ENCODE measurements at places on chromosomes 2 and 18.

DNA sequence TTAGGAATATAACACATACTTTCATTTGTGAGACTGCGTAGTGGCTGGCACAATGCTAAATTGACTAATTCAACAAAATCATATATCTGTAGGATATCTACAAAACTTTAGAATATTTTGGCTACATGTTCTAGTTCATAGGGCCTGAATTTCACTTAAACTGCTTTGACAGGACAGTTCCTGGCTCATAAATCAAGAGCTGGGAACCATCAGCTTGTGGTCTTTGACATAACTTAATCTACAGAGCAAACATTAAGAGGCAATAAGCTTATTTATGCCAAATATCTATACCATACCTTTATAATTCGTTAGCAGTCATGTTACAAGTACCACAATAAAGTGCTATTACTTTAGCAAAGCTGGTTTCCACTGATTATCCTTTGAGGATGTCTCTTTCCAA, 83.5 kb downstream of the ROCK2 start:
- no peak for DNase-seq

GRCh38 chr2:238092486-238093035, 7.6 kb upstream of the ESPNL start:
- DNase-seq = no peak

DNA sequence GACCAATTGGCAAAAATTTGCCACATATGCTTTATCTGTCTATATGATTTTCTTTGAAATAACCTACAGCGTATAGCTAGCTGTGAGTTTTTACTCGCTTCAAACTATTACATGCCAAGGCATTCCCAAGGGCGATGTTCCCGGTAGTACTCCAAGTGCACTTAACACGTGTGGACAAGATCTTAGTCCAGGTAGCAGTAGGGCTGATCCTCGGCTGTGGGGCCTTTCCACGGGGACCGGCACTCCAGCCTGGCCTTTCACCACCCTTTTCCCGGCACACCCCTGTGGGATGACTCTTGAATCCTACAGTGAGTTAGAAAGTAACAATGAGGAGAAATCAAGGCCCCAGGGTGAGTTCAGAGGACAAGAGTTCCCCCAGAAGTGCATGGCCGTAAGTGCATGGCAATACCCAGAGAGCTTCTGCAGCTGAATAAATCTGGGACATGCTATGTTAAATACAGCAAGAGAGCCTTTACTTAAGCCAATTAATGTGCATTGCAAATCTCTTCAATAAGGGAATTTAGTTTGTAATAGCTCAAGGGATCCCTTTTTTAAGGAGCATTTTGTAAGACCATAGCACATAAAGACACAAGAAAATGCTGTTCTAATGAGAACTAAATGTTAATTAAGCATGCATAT, 26.4 kb downstream of the CHMP1B start:
- DNase-seq = no peak

DNA sequence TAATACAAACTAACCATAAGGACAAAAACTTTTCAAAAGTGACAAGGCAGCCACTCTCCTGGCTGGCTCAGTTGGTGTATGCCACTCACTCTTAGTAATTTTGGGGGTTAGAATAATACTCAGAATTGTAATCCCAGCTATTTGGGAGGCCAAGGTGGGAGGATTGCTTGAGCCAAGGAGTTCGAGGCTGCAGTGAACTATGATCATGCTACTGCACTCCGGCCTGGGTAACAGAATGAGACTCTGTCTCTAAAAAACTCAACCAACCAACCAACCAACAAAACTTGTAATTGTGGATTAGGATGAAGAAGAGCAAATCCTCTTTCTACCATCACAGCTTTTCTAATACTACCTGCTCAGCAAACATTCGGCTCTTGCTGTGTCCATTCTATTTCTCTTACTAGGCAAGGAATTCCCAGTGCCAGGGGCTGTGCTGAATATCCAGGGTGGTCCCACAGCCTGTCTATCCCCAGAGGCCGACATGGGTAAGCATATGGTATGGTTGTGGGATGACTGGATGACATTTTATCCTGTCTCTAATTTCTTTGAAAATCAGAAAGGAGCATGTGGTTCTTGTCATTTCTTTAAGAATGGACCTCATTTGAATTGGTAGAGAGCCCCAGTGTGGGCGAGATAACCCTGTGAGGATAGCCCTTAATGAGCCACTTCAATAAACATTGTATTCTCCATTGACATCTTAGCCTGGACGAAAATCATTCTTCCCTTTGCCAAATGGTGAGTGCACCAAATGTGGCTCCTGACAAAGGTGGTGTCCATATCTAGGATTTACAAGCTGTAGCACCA, 220.1 kb downstream of the MYCN start:
- DNase-seq = no peak

DNA sequence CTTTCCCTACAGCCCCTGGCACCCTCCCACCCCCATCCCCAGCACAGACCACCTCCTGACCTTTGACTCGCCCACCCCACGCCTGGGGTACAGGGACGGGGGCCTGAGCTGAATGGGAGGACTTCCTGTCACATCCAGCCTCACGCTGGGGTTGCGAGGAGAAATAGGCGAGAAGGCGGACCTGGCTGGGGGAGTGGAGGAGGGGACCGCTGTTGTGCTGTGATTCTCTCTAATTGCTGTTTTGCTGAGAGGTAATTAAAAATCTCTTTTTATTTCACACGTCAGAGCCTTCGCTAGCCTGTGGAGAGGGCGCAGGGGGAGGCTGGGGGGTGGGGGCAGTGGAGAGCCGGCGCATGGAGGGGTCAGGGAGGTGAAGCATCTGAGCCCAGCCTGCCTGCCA, 9.7 kb upstream of the ECEL1 start:
- DNase-seq = no peak

DNA sequence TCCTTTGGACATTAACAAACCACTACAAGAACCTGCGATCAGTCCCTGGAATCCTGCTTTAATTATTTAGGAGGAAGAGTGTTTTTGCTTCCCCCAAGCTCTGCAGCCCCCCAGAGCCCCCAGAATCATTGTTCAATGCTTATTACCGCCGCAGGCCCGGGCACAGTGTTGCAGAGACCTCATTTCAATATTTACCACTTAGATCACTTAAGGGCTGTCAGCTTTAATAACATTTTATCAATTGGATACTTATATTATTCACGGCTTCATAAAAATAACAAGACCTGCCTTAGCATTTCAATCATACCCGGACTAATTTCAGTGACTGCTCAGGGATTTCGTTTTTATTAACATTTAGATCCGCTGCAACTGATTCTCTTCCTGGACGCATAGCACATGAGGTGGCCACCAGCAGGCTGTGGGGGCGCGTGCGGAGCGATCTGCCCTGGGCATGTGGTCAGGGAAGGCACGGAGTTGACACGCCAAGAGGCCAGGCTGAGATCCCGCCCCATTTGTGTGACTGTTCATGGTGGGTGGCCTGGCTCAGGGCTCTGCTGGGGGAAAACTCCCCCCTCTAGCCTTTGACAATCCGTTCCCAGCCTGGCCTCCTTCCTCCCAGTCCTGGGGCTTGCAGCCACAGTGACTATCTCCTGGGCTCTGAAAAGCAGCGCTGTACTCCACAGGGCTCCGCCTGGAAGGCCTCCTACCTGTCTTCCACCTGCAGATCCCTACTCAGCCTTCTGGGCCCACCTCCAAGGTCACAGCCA, 267.6 kb downstream of the SRBD1 start:
- DNase-seq = no peak

- no peak for DNase-seq
These were observed 86.3 kb downstream of the R3HDM1 start for GRCh38 chr2:135617501-135618015.

GRCh38 chr18:48440924-48441323, 31.7 kb upstream of the ZBTB7C start:
- no peak for DNase-seq

DNA sequence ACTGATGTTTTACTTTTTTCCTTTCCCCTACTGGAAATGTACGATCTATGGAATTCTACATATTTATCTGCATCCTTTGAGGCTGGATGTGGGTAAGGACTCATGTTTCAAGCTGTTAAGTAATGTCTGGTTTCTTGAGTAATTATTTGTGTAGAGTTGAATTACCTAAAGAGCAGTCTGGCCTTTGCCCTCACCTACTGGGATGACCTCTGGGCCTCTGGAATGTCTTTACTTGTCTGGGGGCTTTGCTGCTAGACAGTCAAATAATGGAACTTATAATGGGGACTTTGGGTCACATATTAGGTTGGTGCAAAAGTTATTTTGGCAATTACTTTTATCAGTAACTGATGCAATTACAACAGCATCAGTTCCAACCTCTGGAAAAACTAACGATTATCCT, 244.7 kb downstream of the CCDC178 start:
- DNase-seq = no peak

DNA sequence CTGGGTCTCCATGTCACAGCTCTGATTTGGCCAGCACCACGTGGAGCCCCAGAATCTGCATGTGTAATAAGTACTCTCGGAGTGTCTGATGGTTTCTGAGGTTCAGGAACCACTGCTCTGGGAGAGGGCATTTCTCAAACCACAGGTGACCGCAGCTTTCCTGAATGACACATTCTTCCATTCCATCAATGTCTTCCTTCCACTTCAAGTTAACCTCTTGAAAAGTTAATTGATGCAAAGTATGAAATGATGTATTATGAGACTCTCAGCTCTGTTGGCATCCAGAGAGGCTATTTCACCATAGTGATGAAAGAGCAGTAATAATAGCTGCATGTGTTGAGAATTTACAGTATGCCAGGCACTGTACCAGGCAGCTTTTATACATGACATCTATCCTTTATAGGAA, 61.3 kb upstream of the CRIM1 start:
- DNase-seq = no peak

- peak; percentile 76 for DNase-seq
These were observed 2.8 kb upstream of the CTDSP1 start for GRCh38 chr2:218396688-218397462.

DNA sequence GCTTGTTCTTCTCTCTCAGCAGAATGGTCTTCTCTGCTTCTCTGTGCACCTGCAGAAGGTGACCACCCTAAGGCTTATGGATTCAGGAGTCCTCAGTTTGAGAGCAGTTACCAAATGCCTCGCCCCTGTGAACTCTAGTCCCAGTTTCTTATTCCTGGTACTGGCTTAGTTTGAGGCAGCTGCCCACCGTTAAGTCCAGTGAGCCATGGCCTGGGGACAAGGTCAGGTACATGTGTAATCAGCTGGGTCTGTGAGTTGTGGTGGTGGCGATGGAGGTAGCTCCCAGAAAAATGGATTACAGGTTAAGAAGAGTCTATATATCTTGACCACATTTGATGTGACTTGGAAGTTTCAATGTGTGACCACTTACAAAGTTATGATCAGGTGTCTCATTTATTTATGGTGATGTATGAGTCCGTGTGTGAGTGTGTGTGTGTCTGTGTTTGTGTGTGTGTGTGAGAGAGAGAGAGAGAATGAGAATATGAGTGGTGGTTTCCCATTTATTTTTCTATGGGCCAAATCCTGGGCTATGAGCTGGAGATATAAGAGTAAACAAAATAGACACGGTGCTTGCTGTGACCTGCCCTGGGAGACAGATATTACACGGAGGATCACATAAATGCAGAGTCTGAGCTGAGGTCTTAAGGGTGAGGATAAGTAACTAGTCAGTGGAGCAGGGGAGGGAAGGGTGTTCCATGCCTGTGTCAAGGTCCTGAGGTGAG, 13.0 kb upstream of the IL1RN start:
- no peak for DNase-seq

DNA sequence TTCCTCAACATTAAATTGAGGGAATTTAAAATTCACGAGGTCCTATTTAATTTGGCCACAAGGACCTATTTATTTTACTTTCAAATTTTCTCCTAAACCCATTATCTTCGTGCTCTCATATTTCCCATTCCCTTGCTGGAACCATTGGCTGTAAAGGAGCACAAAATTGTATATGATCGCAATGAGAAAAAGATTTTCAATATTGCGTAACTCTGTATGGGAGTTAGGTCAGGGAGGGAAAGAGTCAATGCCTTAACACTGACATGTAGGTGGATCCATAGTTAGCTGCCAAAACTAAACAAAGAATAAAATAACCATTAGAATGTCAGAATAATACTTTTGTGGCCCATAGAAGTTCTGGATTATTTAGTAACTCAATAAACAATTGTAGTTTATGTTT, 40.6 kb upstream of the ZC3H15 start:
- no peak for DNase-seq

DNA sequence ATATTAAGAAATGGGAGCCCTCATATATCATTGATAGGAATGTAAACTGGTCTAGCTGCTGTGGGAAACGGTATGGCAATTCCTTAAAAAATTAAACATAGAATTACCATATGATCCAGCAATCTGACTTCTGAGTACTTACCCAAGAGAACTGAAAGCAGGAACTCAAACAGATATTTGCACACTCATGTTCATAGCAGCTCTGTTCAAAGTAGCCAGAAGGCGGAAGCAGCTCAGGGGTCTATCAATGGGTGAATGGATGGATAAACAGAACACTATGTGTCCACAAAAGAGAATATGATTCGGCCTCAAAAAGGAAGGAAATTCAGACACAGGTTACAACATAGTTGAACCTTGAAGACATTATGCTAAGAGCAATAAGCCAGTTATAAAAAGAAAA, 135.7 kb upstream of the NDUFV2 start:
- no peak for DNase-seq

DNA sequence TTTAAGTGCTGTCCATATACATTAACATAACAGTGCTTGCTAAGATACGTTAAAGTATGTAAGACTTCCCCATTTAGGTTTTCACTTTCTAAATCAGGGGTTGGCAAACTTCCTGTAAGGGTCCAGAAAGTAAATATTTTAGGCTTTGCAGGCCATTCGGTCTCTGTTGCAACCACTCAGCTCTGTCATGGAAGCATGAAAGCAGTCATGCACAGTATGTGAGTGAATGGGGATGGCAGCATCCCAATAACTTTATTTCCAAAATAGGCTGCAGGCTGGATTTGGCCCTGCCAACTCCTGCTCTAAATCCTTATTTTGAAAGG, 128.7 kb downstream of the PLA2R1 start:
- DNase-seq = no peak

DNA sequence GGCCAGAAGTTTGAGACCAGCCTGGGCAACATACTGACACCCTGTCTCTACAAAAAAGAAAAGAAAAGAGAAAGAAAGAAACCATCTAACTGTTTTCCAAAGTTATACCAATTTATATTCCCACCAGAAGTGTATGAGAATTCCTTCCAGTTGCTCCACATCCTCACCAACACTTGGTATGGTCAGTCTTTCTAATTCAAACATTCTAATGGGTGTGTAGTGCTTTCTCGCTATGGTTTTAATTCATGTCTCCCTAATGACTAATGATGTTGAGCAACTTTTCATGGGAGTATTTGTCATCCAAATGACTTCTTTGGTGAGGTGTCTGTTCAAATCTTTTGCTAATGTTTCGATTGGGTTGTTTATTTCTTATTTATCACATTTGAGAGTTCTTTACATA, 10.5 kb upstream of the B3GNT7 start:
- DNase-seq = no peak

GRCh38 chr2:25257032-25257552, 84.6 kb downstream of the DNMT3A start:
- DNase-seq = no peak
